ENCODE measurements at places on chromosomes 7 and 10. TPM values are rescaled to one million over a fixed set of nuclear protein-coding genes. Genes with fewer than 3 reads are reported as not detected.

OR6V1 gene
- total RNA-seq = not detected

FAM131B gene
- total RNA-seq = 1.2 TPM

TMEM196 gene
- not detected for total RNA-seq

JCAD gene
- total RNA-seq = 33.6 TPM

KIF20B gene
- 1.7 TPM for total RNA-seq

ACBD7 gene
- total RNA-seq = not detected

SEMA3E gene
- total RNA-seq = 29.2 TPM

TBC1D12 gene
- 16.2 TPM for total RNA-seq

FAM107B gene
- total RNA-seq = 10.5 TPM

PDCD11 gene
- 12.0 TPM for total RNA-seq

ACSM6 gene
- not detected for total RNA-seq

CFAP43 gene
- total RNA-seq = not detected

CYCS gene
- total RNA-seq = 39.9 TPM

FAM170B gene
- total RNA-seq = not detected

HMX2 gene
- total RNA-seq = not detected

ACTL6B gene
- total RNA-seq = not detected

TBRG4 gene
- total RNA-seq = 60.1 TPM

OIT3 gene
- not detected for total RNA-seq

GBX1 gene
- not detected for total RNA-seq

NCF1 gene
- 10.0 TPM for total RNA-seq

CYP17A1 gene
- not detected for total RNA-seq

ITGA8 gene
- total RNA-seq = 26.2 TPM

ENTPD1 gene
- 30.3 TPM for total RNA-seq

MKI67 gene
- 1.2 TPM for total RNA-seq

SLC16A9 gene
- not detected for total RNA-seq

ATAD1 gene
- 33.6 TPM for total RNA-seq

Measured in esophagus muscularis mucosa (tissue), 4 donors.